Fibroblast of lung (primary cell): ENCODE measurements at places on chromosomes 5 and 9. TPM values are rescaled to one million over a fixed set of nuclear protein-coding genes. Genes with fewer than 3 reads are reported as not detected.

DNA sequence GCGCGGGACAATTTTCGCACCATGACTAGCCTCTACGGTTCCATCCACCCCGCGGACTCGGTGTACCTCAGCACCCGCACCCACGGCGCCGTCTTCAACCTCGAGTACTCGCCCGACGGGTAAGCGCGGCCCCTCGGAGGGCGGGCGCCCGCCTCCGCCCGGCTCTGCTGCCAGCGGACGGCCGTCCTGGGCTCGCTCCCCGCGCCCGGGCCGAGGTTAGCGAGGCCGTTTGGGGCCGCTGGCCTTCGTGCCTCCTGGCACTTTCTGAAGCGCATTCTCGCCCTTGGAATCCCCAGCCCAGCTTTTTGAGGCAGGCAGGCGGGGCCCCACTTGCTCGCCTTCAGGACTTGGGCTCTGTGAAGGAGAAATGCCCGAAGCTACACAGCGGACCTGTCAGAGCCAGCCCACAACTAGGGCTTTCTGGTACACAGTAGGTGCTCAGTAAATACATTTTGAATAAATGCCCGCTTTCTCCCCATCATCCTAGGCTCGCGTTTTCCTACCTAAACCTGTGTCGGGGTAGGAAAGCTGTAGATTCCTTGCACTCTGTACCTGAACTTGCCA, 772 bp downstream of the DCAF10 start:
- no peaks in the 10 kb centered on the region for H3K36me3 ChIP-seq
- H3K4me1 ChIP-seq: no peaks in the 10 kb centered on the region
- peak; percentile 24 for DNase-seq
- peak overlapping the region; percentile 86 for H3K27ac ChIP-seq
- no peaks in the 10 kb centered on the region for H3K27me3 ChIP-seq

ORM2 gene
- total RNA-seq: not detected in 2 replicates

- H3K4me3 ChIP-seq: no peak overlapping the region
- DNase-seq: no peak
- H3K4me1 ChIP-seq: peaks cover 3% of the 10 kb centered on the region
- no peak overlapping the region for H3K27ac ChIP-seq
Observed at GRCh38 chr5:140571105-140571504, 6.5 kb downstream of the SLC35A4 start.

- DNase-seq: peak; percentile 40
- no peak overlapping the region for H3K4me3 ChIP-seq
- peaks cover 27% of the 10 kb centered on the region for H3K4me1 ChIP-seq
- H3K36me3 ChIP-seq: no peaks in the 10 kb centered on the region
Observed at GRCh38 chr5:135211083-135211790, 177.2 kb upstream of the PITX1 start.

GRCh38 chr9:124122813-124123462, 111.4 kb downstream of the LHX2 start:
- H3K4me1 ChIP-seq: no peaks in the 10 kb centered on the region
- H3K27ac ChIP-seq: no peak overlapping the region
- no peak for DNase-seq
- no peaks in the 10 kb centered on the region for H3K36me3 ChIP-seq

- no peak overlapping the region for H3K4me3 ChIP-seq
- H3K36me3 ChIP-seq: no peaks in the 10 kb centered on the region
- peaks cover 2% of the 10 kb centered on the region for H3K4me1 ChIP-seq
- no peak overlapping the region for H3K27ac ChIP-seq
- DNase-seq: no peak
- H3K27me3 ChIP-seq: no peaks in the 10 kb centered on the region
Observed at GRCh38 chr5:160119905-160120266, 636 bp upstream of the PWWP2A start.

DNA sequence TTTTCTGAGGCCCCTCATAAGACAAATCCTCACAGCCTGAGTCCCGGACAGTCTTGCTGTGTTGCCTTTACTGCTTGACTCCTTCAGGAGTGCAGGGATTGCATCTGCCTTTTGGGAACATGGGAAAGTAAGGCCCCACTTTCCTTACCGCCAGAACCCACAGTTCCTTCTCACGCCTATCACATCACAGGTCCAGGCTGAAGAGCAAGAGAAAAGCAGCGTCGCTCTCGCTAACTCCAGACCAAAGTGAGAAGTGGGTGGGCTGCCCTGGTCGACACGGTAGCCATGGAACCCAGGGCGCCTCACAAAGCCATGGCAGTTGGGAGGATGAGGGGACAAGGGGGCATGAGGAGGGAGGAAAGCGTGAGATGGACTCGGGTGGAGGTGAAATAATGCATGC, 7.9 kb upstream of the ZDHHC11 start:
- no peaks in the 10 kb centered on the region for H3K4me1 ChIP-seq
- no peak for DNase-seq
- H3K4me3 ChIP-seq: no peak overlapping the region
- peaks cover 11% of the 10 kb centered on the region for H3K36me3 ChIP-seq
- H3K27me3 ChIP-seq: no peaks in the 10 kb centered on the region

GRCh38 chr9:132702254-132702653, 32.0 kb downstream of the GTF3C4 start:
- no peaks in the 10 kb centered on the region for H3K4me1 ChIP-seq
- H3K27me3 ChIP-seq: no peaks in the 10 kb centered on the region
- no peak overlapping the region for H3K27ac ChIP-seq
- DNase-seq: no peak

KIF12 gene
- not detected in 2 replicates for total RNA-seq

- H3K36me3 ChIP-seq: no peaks in the 10 kb centered on the region
- peak overlapping the region; percentile 22 for H3K27ac ChIP-seq
- no peak for DNase-seq
- peaks cover 7% of the 10 kb centered on the region for H3K4me1 ChIP-seq
- no peaks in the 10 kb centered on the region for H3K27me3 ChIP-seq
Observed at GRCh38 chr9:4106081-4106759, 193.6 kb downstream of the GLIS3 start.

VCAN gene
- 190 and 227 TPM in 2 replicates for total RNA-seq

GRCh38 chr9:126457175-126457547, 130.5 kb downstream of the MVB12B start:
- H3K27me3 ChIP-seq: no peaks in the 10 kb centered on the region
- no peaks in the 10 kb centered on the region for H3K36me3 ChIP-seq
- no peak overlapping the region for H3K27ac ChIP-seq
- DNase-seq: no peak

POU4F3 gene
- not detected in 2 replicates for total RNA-seq

DNA sequence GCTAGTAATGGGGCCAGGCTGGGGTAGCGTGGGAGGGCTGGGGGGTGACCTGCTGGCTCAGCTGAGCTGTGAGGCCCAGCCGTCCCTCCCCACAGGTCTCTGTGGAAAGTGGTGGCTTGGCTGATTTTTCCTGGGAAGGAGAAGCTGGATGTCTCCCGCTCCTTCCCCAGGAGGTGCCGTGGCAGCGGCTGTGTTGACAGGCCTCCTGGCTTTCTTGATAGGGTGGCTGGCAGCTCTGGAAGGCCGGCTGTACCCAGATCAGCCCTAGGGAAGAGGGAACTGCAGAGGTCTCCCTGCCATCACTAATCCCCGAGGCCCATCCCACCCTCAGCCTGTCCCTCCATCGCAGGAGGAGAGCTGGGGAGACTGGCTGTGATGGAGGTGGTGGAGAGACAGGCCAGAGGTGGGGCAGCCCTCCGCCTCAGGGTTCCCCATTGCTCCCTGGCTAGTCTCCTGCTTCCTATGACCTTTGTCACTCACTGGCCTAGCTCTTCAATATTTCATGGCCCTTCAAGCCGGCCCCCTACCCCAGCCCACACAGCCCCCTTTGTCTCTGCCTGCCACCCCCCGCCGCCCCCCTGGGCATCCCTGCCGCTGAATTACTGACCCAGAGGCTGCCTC, 6.8 kb downstream of the CXXC5 start:
- peak overlapping the region; percentile 32 for H3K27ac ChIP-seq
- H3K4me3 ChIP-seq: no peak overlapping the region
- H3K4me1 ChIP-seq: peaks cover 52% of the 10 kb centered on the region
- H3K27me3 ChIP-seq: peaks cover 1% of the 10 kb centered on the region
- no peaks in the 10 kb centered on the region for H3K36me3 ChIP-seq
- DNase-seq: no peak

DNA sequence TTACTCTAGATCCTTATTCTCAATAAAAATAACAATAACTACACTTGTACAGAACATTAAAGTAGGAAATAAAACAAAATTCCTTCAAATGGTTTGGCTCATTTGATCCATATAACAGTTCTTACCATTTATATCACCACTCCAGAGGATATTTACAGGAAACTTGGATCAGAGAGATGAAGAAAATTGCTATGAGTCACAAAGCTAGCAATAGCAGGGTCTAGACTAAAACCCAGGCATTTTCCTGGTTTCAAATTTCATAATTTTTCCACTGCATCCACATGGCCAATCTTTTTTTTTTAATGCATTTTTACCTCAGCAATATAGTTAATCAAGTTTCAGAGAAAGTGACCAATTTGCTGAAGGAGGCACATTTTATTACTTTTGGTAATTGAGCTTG, 299.2 kb downstream of the ELAVL2 start:
- H3K27ac ChIP-seq: no peak overlapping the region
- no peaks in the 10 kb centered on the region for H3K4me1 ChIP-seq
- DNase-seq: no peak
- H3K4me3 ChIP-seq: no peak overlapping the region
- H3K27me3 ChIP-seq: no peaks in the 10 kb centered on the region
- no peaks in the 10 kb centered on the region for H3K36me3 ChIP-seq

TMEM232 gene
- 5.6 and 7.4 TPM in 2 replicates for total RNA-seq

SUSD3 gene
- 2.8 and 4.6 TPM in 2 replicates for total RNA-seq

DNA sequence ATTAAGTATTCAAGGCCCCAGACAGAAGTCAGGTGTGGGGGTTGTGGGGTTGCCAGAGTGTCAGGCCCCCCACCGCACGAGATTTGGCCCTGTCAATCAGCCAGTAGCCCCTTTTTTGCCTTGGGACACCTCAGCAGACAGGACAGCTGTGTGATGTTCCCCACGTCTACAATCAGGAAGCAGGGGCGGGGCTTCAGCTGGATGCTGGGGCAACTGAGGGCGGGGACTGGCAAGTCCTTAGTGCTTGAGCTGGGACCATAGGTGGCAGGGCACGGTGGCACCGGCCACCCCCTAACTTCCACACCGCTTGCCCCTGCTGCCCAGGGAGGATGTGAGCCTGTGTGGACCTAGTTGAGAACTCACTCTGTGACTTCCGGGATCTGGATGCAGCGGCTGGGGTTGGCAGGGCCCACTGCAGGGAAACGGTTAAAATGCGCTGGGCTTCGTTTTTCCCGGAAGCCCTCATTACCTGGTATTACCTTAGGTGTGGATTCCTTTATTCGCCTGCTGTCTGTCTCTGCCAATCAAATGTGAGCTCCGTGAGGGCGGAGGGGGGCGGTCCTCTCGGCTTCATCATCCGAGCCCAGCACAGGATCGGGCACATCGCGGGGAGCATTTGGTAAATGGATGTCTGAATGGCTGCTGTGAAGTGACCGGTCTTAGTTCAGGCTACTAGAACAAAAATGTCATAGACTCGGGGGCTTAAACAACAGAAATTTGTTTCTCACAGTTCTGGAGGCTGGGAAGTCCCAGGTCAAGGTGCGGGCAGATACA, 7.5 kb upstream of the GTF3C5 start:
- no peaks in the 10 kb centered on the region for H3K4me1 ChIP-seq
- H3K27ac ChIP-seq: no peak overlapping the region
- no peaks in the 10 kb centered on the region for H3K36me3 ChIP-seq
- H3K27me3 ChIP-seq: no peaks in the 10 kb centered on the region
- H3K4me3 ChIP-seq: no peak overlapping the region
- no peak for DNase-seq

SLC36A2 gene
- total RNA-seq: not detected in 2 replicates

TNFSF15 gene
- 0.26 and 0.33 TPM in 2 replicates for total RNA-seq

- H3K27me3 ChIP-seq: peaks cover 34% of the 10 kb centered on the region
- no peaks in the 10 kb centered on the region for H3K4me1 ChIP-seq
- no peak overlapping the region for H3K4me3 ChIP-seq
- no peak for DNase-seq
- no peaks in the 10 kb centered on the region for H3K36me3 ChIP-seq
- no peak overlapping the region for H3K27ac ChIP-seq
Observed at GRCh38 chr9:130654879-130655278, 9.5 kb upstream of the PRDM12 start.

DNA sequence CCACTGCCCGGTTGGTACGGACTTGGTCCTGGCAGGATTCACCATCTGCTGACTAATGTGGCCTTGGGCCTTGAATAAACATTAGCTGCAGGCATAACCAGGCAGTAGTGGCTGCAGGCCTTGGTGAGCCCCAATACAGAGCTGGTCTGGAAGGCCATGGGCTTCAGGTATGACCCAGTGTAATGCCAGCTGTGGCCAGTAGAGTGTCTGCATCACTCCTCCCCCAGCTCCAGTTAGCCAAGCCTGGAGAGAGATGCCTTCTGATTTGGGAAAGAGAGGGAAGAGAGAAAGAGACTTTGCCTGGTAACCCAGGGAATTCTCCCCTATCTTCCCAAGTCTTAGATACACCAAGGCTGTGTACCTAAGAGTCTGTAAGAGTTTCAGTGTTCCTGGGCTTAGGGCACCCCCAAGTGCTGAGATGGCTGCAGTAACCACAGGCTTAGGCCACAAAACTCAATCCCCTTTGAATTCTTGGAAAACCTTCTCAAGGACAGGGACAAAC, 5.6 kb upstream of the C5 start:
- no peaks in the 10 kb centered on the region for H3K36me3 ChIP-seq
- no peak for DNase-seq
- H3K4me1 ChIP-seq: no peaks in the 10 kb centered on the region
- no peak overlapping the region for H3K4me3 ChIP-seq
- H3K27ac ChIP-seq: no peak overlapping the region

DNA sequence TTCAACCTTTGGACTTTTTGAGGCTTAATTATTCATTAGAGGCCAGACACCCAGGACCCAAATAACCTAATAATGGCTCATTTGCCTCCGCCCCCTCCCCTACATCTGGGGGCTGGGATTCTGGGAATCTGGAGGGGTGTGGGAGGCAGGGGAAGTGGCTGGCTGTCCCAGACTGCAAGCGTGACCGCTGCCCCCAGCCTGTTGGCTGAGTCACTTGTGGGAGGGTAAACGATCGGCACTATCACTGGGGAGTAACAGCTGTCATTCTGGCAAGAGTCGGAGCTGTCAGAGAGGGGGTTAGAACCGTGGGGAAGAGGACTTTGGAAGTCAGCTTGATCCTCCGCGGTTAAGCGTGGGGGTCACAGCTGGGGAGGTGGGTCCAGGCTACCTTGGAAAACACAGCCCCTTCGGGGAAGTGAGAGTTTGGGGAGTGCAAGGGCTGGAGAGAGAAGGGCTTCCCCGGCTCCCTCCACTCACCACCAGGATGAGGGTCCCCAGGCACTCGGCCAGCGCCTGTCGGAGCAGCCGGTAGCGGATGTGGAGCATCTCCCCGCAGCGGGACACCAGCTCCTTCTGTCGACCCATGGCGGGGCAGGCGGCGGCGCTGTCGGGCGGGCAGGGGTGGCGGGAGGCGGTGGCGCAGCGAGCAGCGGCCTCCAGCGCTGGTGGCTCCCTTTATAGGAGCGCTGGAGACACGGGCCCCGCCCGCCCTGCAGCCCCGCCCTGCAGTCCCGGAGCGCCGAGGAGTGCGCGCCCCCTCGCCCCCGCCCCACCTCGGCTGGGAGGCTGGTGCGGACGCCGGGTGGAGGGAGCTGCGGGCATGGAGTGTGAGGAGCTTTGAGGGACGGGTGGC, at the start of gene AQP3:
Gene AQP3 (minus strand): TSS at position 648 of the 853 bp plus-strand sequence. CDS start 63 bp downstream, at position 585.
- H3K27me3 ChIP-seq: peaks cover 2% of the 10 kb centered on the region
- H3K27ac ChIP-seq: no peak within 1 kb of the TSS
- peak; percentile 58 for DNase-seq
- no peaks in the 10 kb centered on the region for H3K36me3 ChIP-seq
- H3K4me1 ChIP-seq: peaks cover 4% of the 10 kb centered on the region

- no peak for DNase-seq
- no peaks in the 10 kb centered on the region for H3K4me1 ChIP-seq
- peak overlapping the region; percentile 77 for H3K4me3 ChIP-seq
- no peaks in the 10 kb centered on the region for H3K36me3 ChIP-seq
Observed at GRCh38 chr5:137498301-137498735, 808 bp downstream of the SPOCK1 start.
